Ovary (tissue), 10 donors: ENCODE measurements at places on chromosomes 7 and 10. TPM values are rescaled to one million over a fixed set of nuclear protein-coding genes. Genes with fewer than 3 reads are reported as not detected.

EPDR1 gene
- 31.8 TPM for total RNA-seq

DNA sequence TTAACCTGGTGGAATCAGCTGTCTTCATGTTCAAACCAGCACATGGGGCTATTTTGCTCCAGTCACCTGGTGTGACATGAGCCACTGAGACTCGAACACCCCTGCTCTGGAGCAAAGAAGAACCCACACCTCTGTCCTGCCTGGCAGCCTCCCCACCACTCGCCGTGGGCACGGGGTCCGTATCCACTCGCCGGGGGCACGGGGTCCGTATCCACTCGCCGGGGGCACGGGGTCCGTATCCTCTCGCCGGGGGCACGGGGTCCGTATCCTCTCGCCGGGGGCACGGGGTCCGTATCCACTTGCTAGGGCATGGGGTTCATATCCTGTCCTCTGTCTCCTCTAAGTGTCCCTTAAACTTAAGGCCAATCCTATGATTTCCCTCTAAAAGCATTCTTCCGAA is 558.7 kb downstream of the PTPRN2 start:
- no peak for DNase-seq

- DNase-seq = no peak
Observed at GRCh38 chr7:38678698-38679054, 47.5 kb upstream of the AMPH start.

WNT2 gene
- 0.45 TPM for total RNA-seq

DNA sequence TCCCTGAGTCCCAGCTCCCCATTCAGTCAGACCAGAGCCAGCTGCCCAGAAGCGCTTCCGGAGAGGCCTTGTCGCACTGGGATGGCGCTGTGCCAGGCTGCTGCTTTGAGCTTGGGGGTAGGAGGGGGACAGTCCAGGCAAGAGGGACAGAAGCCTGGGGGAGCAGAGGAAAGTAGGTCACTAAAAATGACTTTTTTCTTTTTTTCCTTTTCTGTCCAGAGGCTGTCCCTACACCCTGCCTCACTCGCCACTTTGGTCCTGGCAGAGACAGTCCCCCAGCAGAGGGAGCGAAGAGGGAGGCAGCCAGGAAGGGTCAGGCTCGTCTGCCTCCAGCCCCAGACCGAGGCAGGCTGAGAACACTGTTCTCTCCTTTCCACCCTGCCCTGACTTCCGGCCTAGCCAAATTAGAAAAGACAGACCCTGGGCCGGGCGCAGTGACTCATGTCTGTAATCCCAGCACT is 15.8 kb upstream of the TRIM8 start:
- peak; percentile 50 for DNase-seq

- DNase-seq = no peak
Observed at GRCh38 chr7:157017149-157017548, 6.7 kb upstream of the MNX1 start.

DNA sequence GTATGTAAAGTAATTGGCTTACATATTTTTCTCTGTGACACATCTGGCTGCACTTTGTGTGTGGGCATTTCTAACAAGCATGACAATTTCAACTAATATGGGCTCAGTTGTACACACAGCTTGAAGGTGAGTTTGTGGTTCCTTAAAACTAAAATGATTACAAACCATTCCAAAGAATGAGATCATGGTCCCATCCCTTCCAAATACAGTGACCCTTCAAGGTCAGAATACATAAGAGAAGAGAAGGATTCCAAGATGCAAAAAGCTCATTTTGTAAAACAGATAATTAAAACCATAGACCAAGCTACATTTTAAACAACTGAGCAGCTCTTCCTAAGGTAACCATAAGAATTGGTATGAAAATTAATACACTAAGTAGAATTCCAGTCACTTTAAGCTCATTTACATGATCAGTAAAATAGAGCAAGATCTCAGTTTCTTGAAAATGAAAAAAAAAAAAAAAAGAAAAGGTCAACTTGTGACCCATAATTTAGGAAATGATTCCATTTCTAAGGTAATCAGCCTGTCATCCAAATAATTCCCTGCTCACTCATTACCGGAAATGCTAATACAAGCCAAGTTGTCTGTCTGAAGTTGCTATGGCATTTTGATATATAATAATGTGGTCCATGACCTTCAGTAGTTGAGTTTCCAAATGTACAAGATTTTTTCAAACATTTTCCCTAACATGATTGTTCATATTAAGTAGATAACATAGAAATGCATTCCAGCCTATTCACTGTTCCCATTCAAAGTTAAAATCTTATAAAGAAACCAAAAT is 688.5 kb downstream of the PARD3 start:
- DNase-seq = no peak

- no peak for DNase-seq
Observed at GRCh38 chr10:90930971-90931871, 10.3 kb upstream of the ANKRD1 start.
